ENCODE measurements at places on chromosomes 5 and 9. TPM values are rescaled to one million over a fixed set of nuclear protein-coding genes. Genes with fewer than 3 reads are reported as not detected.

Gene SET
- total RNA-seq = 256 TPM

Gene IER5L
- total RNA-seq = 54.2 TPM

Gene OTP
- 0.24 TPM for total RNA-seq

Gene HTR4
- not detected for total RNA-seq

Gene ZDHHC12
- 54.7 TPM for total RNA-seq

Gene ADAMTS6
- total RNA-seq = 32.3 TPM

Gene PAEP
- total RNA-seq = not detected

Gene PCDHA4
- not detected for total RNA-seq

Gene SLC34A1
- total RNA-seq = not detected

Gene CAMSAP1
- total RNA-seq = 22.8 TPM

Gene SHOC1
- not detected for total RNA-seq

Gene EPB41L4B
- total RNA-seq = 1.7 TPM

Gene ENG
- 72.1 TPM for total RNA-seq

Gene IFNB1
- total RNA-seq = not detected

Gene FSTL4
- total RNA-seq = 0.26 TPM

Gene C9orf50
- 0.13 TPM for total RNA-seq

Gene TCOF1
- total RNA-seq = 23.4 TPM
